ENCODE measurements at places on chromosomes 4 and X. TPM values are rescaled to one million over a fixed set of nuclear protein-coding genes. Genes with fewer than 3 reads are reported as not detected.

- peak; percentile 73 for DNase-seq
Measured at GRCh38 chrX:30713061-30713525, 59.9 kb downstream of the GK start.

The BCLAF3 gene
- 4.8 TPM for total RNA-seq

The SPANXA1 gene
- not detected for total RNA-seq

The SLC10A4 gene
- total RNA-seq: not detected

DNA sequence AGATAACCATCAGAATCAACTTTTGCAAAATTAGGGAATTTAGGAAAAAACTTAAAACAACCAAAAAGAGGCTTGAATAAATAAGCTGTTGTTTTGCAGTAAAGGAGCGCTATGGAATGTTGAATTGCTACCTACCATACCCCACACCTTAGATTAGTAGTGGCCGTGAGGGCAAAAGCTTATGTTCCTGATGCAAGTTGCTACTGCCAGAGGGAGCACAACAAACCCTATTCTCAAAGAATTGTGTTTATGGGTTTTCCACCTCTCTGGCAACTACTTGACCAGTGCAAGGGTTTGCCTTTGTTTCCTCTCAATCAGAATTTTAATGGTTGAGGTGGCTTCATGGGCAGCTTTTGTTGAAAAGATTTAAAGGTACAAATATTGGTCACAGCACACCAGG, 268.1 kb downstream of the LAS1L start:
- DNase-seq: no peak

The BANK1 gene
- not detected for total RNA-seq

DNA sequence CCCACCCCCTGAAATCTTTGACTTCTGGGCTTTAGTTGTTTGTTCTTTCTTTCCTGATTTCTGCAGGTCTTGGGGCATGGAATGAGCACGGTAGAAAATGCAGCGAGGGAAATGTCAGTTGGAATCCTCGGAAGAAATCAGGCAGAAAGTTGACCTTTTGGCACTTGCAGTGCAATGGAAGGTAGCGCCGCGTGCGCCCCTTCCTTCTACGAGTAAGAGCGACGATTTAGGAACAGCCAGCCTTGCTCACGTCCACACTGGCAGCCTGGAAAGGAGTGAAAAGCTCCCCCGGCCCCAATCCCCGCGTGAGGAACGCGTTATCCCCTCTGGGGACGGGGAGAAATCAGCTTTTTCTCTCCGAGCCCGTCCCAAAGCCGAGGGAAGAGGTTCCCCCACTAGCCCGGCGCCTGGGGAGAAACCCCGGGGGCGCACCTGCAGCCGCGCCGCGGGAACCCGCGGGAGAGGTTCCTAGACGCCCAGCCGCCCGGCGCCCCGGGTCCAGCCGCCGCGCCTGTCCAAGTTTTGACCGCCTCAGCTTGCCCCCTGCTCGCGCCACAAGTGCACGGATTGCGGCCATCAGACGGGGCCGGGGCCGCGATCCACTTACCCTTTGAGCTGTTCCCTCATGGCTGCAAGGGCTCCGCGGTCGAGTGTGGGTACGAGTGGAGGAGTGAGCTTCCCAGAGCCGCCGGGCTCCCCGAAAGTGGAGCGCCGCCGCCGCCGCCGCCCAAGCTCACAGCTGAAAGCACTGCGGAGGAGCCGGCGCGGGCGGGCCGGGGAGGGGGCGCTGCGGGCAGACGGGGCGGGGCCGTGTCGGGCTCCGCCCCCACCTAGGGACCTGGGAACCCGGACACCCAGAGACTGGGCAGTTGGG, 194.6 kb upstream of the FTHL17 start:
- DNase-seq: peak; percentile 44

GRCh38 chr4:164931551-164932324, 45.7 kb downstream of the TRIM61 start:
- DNase-seq: peak; percentile 72

The ANKRD17 gene
- total RNA-seq: 34.8 TPM

DNA sequence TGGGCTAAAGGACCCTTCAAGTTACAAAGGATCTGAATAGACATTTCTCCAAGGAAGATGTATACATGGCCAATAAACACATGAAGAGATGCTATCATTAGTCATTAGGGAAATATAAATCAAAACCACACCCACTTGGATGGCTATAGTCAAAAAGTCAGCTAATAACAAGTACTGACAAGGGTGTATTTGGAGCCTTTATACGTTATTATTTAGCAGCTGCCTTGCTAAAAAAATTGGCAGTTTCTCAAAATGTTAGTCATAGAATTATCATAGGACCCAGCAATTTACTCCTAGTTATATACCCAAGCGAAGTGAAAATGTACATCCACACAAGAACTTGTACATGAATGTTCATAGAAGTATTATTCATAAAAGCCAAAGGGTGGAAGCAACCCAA, 112.7 kb upstream of the DUSP21 start:
- DNase-seq: peak; percentile 40

- no peak for DNase-seq
Measured at GRCh38 chr4:59647011-59647410, 1553.1 kb upstream of the ADGRL3 start.

DNA sequence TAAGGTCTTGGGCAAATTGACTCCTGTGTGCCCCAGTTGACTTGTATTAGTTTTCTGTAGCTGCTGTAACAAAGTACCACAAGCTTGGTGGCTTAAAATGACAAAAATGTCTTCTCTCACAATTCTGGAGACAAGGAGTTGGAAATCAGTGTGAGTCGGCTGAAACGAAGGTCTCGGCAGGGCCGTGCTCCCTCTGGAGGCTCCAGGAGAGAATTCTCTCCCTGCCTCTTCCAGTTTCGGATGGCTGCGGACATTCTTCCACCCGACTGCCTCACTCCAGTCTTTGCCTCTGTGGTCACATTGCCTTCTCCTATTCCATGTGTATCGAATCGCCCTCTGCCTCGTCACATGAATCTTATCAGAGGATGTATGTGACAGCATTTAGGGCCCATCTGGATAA, 66.0 kb upstream of the PHOX2B start:
- DNase-seq: peak; percentile 49

- DNase-seq: no peak
Measured at GRCh38 chr4:15354371-15355297, 73.2 kb upstream of the C1QTNF7 start.

DNA sequence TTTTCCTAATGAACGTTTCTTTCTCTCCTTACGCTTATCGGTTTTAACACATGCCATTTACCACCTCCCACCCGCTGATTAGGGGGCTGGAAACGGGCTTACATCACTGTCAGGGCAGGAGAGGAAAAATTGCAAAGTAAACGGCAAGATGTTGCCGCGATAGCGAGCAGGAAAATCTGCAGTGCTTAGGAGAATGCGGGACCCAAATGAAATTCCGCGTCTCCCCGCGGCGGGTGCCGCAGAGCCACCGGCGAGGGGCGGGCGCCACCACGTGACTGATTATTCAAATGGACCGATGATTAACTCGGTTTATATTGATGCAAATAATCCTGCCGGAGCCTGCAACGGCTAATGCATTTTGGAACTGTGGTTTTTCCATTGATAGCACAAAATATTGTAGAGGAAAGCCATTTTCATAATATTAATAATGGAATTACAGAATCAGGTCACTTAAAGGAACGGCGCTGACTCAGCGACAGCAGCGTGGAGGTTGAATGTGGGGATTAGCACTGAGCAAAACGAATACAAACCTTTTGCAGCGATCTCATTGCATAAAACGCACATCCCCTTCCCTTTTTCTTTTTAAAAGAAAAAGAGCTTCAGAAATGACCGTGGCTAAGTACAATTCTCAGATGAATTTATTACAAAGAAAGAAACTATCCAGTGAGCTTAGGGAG, 224.2 kb downstream of the STIM2 start:
- DNase-seq: peak; percentile 26

DNA sequence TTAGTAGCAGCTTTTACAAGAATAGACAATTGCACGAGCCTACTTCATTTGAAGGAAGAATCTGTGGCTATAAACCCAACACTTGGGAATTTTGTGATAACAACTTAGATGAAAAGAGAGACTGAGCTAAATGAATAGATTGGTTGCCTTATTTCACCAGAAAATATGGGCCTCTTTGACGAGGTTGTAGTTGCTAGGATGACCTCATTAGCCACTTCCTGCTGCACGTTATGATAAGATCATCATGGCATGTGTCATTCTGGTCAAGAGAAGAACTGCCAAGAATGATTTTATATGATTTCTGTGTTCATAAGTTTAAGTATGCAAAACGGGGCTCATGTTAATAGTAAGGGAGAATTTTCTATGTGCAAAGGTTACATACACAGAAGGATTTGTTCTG, 321.9 kb upstream of the GIMD1 start:
- DNase-seq: peak; percentile 76

The PLP1 gene
- 0.76 TPM for total RNA-seq

DNA sequence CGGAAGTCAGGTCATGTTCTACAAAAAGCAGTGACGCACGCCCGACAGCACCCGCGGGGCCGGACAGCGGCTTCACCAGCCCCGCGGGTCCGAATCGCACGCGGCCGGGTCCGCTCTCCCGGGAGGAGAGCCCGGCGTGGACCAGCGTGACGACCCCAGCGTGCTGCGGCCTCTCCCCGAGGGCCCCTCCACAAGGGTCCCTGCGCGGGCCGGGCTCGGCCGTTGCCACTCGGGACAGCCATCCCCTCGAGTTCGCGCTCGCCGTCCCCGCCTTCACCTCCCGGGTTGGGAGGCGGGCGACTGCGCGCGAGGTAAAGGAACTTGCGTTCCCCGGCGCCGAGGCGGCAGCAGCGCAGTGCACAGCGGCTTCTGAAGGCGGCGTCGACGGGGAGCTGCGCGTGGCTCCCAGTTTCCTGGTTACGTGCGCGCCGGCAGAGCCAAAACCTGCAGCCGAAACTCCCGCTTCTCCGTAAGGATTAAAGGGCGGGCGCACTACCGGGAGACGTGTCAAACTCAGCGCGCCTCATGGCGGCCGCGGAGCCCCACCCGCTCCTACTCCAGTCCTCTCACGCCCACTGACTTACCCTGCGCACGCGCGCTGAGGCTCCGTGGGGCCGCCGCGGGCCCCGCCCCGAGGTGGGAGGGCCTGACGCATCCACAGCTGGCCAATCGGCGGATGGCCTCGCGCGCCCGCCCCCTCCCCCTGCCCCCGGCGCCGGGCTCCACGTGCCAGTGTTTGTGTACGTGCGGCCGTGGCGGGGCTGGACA, 416 bp upstream of the LRP2BP start:
- peak; percentile 99 for DNase-seq

DNA sequence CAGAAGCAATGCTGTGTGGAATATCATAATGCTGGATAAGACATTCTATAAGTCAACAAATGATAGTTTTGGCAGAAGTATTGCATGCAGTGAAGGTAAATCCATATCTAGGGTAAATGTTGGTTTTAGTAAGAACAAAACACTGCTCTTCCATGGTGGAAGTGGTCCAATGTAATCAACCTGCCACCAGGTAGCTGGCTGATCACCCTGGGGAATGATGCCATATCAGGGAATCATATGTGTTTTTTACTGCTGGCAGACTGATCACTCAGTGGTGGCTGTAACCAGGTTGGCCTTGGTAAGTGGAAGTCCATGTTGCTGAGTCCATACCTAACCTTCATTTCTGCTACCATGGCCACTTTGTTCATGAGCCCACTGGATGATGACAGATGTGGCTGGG, 74.0 kb upstream of the CENPE start:
- DNase-seq: no peak

- peak; percentile 30 for DNase-seq
Measured at GRCh38 chr4:152165146-152165545, 370.7 kb downstream of the FBXW7 start.
